GM13977 (cell line): ENCODE measurements at places on chromosomes 4 and X.

DNA sequence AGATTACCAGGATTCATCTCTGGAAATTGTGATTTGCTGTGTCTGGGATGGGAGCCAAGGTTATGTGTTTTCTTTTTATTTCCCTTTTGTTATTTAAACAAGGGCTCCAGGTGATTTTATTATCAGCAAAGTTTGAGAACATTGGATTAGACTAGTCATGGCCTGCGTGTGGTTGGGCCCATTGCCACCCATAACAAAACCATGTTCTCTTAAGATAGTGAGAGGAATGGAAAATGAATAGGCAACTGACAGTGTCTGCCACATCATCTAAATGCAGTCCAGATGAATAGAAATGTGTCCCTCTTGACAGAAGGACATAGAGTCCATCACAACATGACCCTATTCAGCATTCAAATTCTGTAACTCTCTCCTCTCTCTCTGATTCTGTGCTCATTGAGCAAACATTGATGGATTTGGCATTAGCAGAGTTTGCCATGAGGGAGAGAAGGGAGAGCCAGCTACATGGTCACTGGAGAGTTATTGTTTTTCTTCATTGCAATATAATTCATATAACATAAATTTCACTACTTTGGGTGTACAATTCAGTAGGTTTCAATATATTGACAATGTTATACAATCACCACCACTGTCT is 11.7 kb downstream of the XK start:
- no peak for DNase-seq

- no peak for DNase-seq
These were observed 66.1 kb upstream of the ENPP6 start for GRCh38 chr4:184283659-184284335.

GRCh38 chr4:137283737-137284136 is 248.6 kb downstream of the PCDH18 start:
- no peak for DNase-seq

- no peak for DNase-seq
These were observed 31.5 kb upstream of the GLRA3 start for GRCh38 chr4:174860588-174860987.

- no peak for DNase-seq
These were observed 72.5 kb downstream of the SLC16A2 start for GRCh38 chrX:74493806-74494205.

- no peak for DNase-seq
These were observed 176.5 kb upstream of the NRK start for GRCh38 chrX:105645667-105646357.

- no peak for DNase-seq
These were observed 78.7 kb downstream of the SYNPO2 start for GRCh38 chr4:118967393-118967792.

DNA sequence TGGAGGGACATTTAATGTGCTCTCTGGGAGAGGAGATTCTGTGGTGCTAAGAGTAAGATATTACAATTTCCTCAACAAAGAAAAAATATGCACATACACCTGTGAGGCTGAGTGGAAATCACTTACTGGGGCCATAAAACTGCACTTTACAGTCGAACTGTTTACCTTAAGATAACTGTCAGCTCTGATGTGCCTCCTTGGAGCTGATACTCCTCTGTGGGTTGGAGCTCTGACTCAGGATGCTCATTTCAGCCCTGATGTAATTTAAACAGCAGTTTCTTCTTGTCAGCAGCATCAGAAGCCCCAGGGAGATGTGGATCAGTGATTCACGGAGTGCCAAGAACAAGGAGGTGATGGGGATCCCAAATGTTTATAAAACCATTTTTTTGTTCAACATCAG is 241.9 kb upstream of the SFRP2 start:
- DNase-seq, result no peak

DNA sequence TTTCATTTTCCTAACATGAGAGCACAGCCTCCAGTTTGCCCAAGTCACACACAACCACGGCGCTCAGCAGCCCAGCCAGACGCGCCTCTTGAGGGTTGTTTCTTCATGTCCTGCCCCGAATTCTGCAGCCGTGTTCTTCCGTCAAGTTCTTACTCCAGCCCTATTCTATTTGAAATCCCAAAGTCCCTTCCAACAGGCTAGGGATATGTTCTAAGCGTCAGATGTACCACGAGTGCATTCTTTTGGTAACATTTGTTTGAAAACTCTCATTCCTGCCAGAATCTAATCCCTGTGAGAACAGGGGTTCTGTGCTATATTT is 23.1 kb downstream of the ACSL1 start:
- no peak for DNase-seq

DNA sequence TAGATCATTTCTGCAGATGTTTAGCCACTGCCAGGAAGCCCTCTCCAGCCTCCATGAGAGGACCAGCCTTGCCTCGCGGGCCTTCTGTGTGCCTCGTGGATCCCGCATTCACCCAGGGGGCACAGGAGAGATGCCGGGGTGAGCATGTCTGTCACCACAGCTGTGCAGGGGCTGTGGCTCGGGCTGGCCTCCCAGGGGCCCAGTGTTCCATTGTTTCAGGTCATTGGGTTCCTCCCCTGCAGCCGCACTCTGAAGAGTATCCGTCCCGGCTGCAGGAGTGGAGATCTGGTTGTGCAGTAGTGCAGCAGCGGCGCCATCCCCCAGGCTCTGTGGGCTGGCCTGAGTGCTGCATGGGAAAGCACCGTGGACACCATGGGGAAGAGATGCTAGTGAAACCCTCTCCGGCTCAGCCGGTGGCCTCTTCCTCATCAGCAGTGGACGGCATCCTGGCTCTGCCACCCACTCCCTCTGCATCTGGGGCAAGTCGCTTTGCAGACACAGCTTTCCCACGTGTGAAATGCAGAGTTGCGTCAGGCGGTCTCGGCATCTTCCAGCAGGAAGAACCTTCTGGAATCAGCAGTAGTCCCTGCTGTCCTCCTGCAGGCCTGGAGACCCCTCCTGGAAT is 29.1 kb downstream of the TBC1D14 start:
- DNase-seq, result no peak

GRCh38 chrX:48558271-48558670 is 16.0 kb upstream of the RBM3 start:
- no peak for DNase-seq

GRCh38 chr4:130092187-130093015 is 996.4 kb downstream of the C4orf33 start:
- DNase-seq, result no peak

GRCh38 chr4:64341711-64342110 is 67.5 kb downstream of the TECRL start:
- no peak for DNase-seq

- DNase-seq, result no peak
These were observed 17.0 kb upstream of the UGT2B17 start for GRCh38 chr4:68593112-68593511.

DNA sequence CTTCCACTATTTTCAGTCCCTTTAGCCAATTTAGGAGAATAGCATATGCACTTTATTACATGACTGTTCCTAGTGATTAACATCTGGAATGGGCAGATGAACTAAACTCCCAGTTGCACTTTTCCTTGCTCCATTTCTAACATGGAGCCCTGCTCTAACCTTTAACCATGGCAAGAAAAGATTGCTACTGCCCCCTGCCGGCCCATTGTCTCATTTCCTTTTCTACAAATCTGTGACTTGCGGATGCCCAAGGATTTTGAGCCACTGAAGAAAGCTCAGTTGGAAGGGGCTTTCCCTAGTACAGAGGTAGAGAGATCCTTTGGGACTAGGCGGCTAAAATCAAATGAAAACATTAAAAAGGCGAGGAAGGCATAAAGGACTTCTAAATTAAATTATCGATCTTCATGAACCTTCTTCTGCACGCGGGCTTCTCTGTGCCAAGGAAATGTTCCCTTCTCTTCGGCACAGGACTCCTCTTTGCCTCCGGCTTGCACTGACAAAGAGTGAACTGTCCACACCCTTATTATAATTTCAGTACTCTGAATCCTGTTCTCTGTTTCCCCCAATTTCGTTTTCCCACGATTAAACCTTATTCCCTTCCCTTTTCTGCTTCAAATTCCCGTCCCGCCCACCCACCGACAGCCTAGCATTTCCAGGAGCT is 577 bp upstream of the GLRA2 start:
- peak; percentile 21 for DNase-seq

DNA sequence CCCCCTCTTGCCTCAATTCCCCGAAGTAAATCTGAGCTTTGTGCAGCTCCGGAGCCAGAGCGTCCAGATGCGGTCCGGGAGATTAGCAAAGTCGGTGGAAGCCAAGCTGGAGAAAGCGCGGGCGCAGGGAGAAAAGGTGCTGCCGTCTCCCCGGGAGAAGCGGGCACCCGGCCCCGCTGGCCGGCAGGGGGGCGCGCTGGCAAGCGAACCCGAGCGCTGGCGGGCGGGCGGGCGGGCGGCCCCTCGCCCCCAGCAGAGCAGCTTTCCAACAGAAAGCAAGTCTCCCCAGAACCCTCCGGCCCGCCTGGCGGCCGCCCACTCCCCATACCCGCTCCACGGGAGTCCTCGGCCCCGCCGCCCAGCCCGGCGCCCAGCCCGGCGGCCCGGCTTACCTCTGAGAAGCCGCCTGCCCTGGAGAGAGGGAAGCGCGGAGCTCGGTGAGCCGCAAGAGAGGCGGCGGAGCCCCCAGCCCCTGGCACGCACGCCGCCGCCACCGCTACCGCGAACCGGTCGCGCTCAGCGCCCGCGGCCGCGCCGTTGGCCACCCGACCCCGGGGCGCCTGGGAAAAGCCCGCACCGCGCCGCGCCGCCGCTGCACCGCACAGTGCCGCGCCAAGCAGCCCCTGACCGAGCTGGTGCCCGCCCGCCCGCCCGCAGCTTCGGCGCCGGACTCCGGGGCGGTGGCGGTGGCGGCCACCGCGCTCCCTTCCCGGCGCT is 529 bp upstream of the CITED1 start:
- no peak for DNase-seq

- no peak for DNase-seq
These were observed 94.4 kb downstream of the SOWAHB start for GRCh38 chr4:76803522-76803921.

DNA sequence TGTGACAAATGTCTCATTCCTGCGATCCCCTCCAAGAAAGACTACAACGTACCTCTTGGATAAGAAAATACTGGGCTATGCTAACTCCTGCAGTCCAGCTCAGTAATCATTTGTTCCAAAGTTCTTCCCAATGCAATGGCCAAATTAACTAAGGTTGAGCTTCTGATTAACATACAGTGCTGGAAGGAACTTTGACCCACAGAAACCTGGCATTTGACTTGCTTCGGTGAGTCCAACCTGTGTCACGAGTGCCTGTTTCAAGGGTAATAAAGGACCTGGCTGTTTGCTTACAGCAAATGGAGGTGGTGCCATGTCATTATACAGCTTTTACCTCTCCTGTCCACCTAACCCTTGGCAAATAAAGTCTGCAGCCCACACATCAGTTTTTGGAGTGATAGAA is 83.2 kb downstream of the RBM47 start:
- no peak for DNase-seq

- peak; percentile 10 for DNase-seq
These were observed 123.1 kb downstream of the BTC start for GRCh38 chr4:74671080-74671698.

DNA sequence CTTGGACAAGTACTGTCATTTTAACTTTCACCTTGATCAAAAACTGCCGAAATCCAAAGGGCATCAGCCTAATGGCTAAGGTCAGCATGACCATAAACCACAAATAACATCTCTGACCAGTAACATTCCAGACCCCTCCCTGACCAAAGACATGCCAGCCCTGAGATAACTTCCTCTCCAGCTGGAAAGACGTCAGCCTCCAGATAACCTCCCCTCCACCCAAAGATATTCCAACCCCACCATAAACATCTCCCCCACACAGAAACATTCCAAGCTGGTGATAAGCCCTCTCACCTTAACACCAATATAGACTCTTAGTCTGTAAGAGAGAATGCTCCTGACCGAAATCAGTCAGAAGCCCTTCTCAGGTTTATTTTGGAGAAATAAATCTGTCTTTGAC is 7.4 kb downstream of the PPP1R2C start:
- no peak for DNase-seq

DNA sequence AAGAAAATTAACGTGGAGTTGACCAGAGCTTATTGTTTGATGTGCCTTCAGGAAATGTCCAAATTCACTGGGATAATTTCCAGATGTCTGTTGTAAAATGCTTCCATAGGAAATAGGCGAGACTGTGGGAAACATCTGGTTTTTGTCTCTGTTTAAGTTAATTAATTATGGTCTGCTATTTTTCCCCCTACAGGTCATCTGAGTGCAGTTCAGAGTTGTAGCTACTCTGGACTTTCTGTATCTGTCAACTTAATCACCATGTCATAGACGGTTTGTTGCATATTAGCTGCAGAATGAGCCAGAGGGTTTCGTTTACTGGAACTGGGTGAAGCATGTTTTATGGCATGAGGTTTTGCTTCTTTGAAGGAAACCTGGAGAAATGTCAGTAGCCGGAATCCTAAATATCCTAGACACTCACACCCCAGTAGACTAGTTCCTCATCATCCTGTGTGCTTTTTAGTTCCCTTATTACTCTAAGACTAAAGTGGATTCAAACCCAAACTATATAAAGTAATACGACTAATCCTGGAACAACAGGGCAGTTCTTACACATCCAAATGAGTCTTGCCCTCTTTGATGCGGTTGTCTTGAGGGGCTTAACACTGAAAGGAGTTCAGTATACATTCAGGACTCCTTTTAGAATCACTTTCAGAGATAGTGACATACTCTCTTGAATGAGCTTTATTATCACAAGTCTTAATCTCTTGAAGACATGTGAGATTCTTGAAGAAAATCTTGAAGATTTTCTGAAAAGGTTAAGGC is 62.5 kb downstream of the PPEF1 start:
- no peak for DNase-seq

DNA sequence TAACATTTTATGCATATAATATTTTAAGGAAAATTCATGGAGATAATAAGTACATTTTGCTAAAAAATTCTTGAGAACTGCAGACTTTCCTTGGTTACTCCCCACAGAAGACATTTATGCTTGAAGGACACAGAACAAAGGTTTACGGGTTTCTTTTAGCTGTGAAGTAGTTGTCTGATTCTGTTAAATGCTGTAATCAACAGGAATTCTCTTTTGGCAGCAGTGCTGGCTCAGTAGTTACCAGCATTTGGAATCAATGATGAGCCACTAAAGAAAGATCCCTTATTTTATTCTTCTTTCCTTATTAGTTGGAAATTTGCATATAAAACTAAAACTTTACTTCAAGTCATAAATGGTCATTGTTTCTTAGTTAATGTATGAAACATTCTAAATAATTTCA is 199.3 kb upstream of the FAT4 start:
- no peak for DNase-seq

- DNase-seq, result no peak
These were observed 17.2 kb downstream of the MAGED2 start for GRCh38 chrX:54824722-54825121.

DNA sequence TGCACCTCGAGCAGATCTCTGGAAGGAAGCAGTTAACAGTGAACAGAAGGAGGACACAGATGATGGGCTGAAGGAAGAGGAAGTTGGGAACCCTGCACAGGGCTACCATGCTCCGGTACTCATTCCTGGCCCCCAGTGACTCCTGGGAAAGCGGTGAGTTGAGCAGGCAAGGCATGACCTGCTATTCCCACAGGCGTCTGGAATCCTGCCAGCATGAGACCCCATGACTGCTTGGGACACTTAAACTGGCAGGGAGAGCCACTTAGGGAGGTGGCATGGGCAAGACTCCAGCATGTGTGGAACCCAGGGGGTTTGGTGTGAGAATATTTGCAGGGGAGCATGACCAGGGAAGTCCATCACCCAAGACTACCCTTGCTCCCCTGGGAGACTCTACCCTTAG is 1056.4 kb upstream of the POU3F4 start:
- DNase-seq, result no peak

- no peak for DNase-seq
These were observed 2463.1 kb downstream of the ARAP2 start for GRCh38 chr4:33780952-33781791.

GRCh38 chrX:108811891-108812290 is 75.5 kb upstream of the IRS4 start:
- DNase-seq, result no peak
